ENCODE measurements at places on chromosomes 11 and 22.

- no peak for DNase-seq
- no peaks in the 10 kb centered on the region for H3K4me1 ChIP-seq
- H3K4me3 ChIP-seq, result no peak overlapping the region
- no peaks in the 10 kb centered on the region for H3K36me3 ChIP-seq
- no peaks in the 10 kb centered on the region for H3K27me3 ChIP-seq
These were observed 131.0 kb downstream of the MORC2 start for GRCh38 chr22:30837531-30837930.

- H3K27me3 ChIP-seq, result no peaks in the 10 kb centered on the region
- no peak overlapping the region for H3K27ac ChIP-seq
- no peak for DNase-seq
- no peaks in the 10 kb centered on the region for H3K4me1 ChIP-seq
These were observed 14.5 kb upstream of the OR10V1 start for GRCh38 chr11:59728154-59728553.

GRCh38 chr11:104124979-104125378 lies 39.0 kb downstream of the PDGFD start:
- no peaks in the 10 kb centered on the region for H3K27me3 ChIP-seq
- H3K36me3 ChIP-seq, result no peaks in the 10 kb centered on the region
- no peak for DNase-seq

- peak; percentile 56 for DNase-seq
- no peaks in the 10 kb centered on the region for H3K27me3 ChIP-seq
- no peaks in the 10 kb centered on the region for H3K4me1 ChIP-seq
- no peak overlapping the region for H3K4me3 ChIP-seq
- no peak overlapping the region for H3K27ac ChIP-seq
These were observed 12.0 kb upstream of the NXPE1 start for GRCh38 chr11:114571712-114572111.

- DNase-seq, result no peak
- H3K27ac ChIP-seq, result no peak overlapping the region
These were observed 166.1 kb downstream of the ADAMTS15 start for GRCh38 chr11:130614591-130614990.

DNA sequence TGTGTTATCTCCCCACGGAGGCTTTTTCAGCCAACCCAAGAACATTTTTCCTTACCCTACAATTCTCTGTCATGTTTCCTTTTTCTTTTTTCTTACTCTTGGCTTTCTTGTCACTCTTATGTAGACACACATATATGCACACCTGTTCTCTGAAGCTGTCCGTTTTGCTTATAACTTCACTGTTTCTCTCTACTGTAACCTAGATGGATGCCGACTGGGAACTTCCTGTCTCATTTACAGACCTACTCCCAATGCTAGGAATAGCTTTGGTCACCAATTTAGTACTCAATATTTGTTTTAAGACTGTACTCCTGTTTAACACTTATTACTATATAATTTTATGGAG lies 9.9 kb upstream of the CASP12 start:
- no peaks in the 10 kb centered on the region for H3K4me1 ChIP-seq
- no peak overlapping the region for H3K4me3 ChIP-seq
- H3K27ac ChIP-seq, result no peak overlapping the region

- no peak overlapping the region for H3K27ac ChIP-seq
- H3K36me3 ChIP-seq, result peaks cover 8% of the 10 kb centered on the region
- no peaks in the 10 kb centered on the region for H3K4me1 ChIP-seq
- H3K27me3 ChIP-seq, result peaks cover 15% of the 10 kb centered on the region
These were observed 11.0 kb downstream of the CRELD2 start for GRCh38 chr22:49929211-49929979.

- H3K27ac ChIP-seq, result no peak overlapping the region
- DNase-seq, result no peak
- peaks cover 58% of the 10 kb centered on the region for H3K36me3 ChIP-seq
- H3K27me3 ChIP-seq, result no peaks in the 10 kb centered on the region
These were observed 19.2 kb downstream of the CELF1 start for GRCh38 chr11:47533690-47534151.

GRCh38 chr11:130644187-130644586 lies 195.7 kb downstream of the ADAMTS15 start:
- no peaks in the 10 kb centered on the region for H3K36me3 ChIP-seq
- no peak overlapping the region for H3K27ac ChIP-seq
- no peaks in the 10 kb centered on the region for H3K27me3 ChIP-seq
- no peaks in the 10 kb centered on the region for H3K4me1 ChIP-seq
- DNase-seq, result peak; percentile 80
- H3K4me3 ChIP-seq, result no peak overlapping the region

DNA sequence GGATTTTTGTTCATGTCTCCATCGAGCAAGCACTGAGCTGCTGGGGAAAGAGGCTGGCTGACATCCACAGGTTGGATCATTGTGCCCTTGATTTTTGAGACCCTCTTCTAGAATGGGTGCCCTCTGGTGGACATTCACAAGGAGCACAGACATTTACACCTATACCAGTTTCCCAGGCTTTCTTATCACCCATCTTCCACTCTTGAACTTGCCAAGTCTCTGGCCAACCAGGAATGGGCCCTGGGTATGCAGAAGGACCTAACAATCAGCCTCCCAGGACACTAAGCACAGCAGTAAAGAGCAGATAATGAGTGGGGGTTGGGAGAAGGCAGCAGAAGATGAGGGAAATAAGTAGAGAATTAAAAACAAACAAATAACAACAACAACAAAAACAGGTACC lies 5.7 kb upstream of the INTS4 start:
- H3K27me3 ChIP-seq, result no peaks in the 10 kb centered on the region
- no peak overlapping the region for H3K27ac ChIP-seq
- no peaks in the 10 kb centered on the region for H3K4me1 ChIP-seq
- H3K4me3 ChIP-seq, result no peak overlapping the region
- peak; percentile 86 for DNase-seq

All from endodermal cell (in vitro differentiated cells).